ENCODE measurements at places on chromosomes 4 and X. TPM values are rescaled to one million over a fixed set of nuclear protein-coding genes. Genes with fewer than 3 reads are reported as not detected.
A peak's percentile ranks its signal among the peaks of the same experiment; 100 is the strongest.

DNA sequence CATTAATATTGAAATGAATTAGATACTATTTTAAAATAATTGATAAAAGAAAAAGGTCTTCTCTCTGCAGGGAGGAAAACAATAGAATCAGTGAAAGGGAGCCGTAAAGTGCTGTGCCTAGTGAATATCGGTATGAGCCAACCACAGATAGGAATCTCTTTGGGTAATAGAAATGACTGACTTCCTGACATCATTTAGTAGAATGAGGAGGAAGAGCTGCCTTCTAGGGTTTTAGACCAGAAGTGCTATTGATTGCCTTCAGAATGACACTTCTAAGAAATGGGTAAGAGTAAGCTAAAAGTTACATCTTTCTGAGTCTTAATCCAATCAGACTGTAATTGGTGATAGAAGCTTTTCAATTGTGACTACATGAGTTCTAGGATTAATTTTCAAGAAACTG lies 134.0 kb upstream of the MAP9 start:
- no peaks in the 10 kb centered on the region for H3K4me1 ChIP-seq
- no peak overlapping the region for H3K27ac ChIP-seq
- H3K27me3 ChIP-seq: no peaks in the 10 kb centered on the region
- no peaks in the 10 kb centered on the region for H3K36me3 ChIP-seq
- H3K4me3 ChIP-seq: no peak overlapping the region

LPAR4 gene
- not detected for total RNA-seq

DNA sequence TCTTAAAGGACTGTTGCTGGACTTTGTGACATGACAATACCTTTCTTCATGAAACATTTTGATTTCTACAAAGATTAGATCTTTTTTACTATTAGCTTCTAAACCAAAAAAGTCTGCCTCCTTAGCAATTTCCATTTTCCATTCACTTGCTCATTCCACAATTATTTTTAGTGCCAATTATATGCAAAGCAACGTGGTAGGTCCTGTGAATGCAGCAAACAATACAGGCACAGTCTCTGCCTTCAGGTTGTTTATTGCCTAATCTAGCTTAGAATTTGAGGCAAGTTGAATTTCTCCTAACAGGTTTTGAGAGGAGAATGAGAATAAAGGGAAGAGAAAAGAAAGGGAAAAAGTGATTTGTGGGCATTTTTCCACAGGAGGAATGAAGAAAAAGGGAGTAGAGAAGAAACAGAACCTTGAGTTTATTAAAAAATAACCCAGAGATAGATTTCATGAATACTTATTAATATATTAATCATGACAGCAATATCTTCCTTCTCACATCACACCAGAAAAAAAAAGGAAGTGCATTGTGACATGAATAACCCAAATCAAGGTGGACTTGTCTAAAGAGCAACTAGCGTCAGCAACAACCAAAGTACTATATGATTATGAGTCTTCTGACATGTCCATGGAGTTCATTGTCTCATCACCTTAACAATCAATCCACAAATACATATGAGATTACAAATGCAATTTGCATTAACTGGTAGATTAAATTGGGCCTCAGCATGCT lies 16.3 kb upstream of the FRYL start:
- H3K4me1 ChIP-seq: no peaks in the 10 kb centered on the region
- H3K27ac ChIP-seq: no peak overlapping the region
- no peak overlapping the region for H3K4me3 ChIP-seq
- DNase-seq: no peak
- H3K36me3 ChIP-seq: no peaks in the 10 kb centered on the region
- H3K27me3 ChIP-seq: no peaks in the 10 kb centered on the region

- no peak overlapping the region for H3K4me3 ChIP-seq
- H3K27me3 ChIP-seq: no peaks in the 10 kb centered on the region
- no peaks in the 10 kb centered on the region for H3K36me3 ChIP-seq
- DNase-seq: no peak
- H3K4me1 ChIP-seq: no peaks in the 10 kb centered on the region
Measured at GRCh38 chr4:1402516-1403091, 3.6 kb downstream of the NKX1-1 start.

DNA sequence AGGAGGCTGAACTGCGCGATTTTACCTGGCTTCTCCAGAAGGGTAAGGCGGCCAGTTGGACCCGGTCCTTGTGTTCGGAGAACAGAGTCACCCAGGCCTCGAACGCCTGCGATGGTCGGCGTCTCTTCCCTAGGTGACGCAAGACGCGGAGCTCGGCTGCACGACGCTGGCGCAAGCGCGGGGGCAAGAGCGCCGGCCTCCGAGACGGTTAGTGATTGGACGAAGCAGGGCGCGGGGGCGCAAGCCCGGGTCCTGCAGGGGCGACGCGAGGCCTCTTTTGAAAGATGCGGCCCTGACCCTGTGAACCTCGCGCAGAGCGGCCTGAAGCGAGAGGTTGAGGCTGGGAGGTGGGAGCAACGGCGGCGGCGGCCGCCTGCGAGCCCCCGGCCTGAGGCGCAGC lies 428 bp downstream of the ADAD1 start:
- H3K36me3 ChIP-seq: no peaks in the 10 kb centered on the region
- H3K4me1 ChIP-seq: no peaks in the 10 kb centered on the region
- no peak overlapping the region for H3K27ac ChIP-seq
- no peaks in the 10 kb centered on the region for H3K27me3 ChIP-seq
- DNase-seq: no peak

PPP1R3F gene
- 17.5 TPM for total RNA-seq

GRCh38 chr4:171924746-171925376 lies 111.7 kb downstream of the GALNTL6 start:
- no peaks in the 10 kb centered on the region for H3K4me1 ChIP-seq
- no peak overlapping the region for H3K4me3 ChIP-seq
- DNase-seq: no peak
- no peaks in the 10 kb centered on the region for H3K27me3 ChIP-seq
- no peaks in the 10 kb centered on the region for H3K36me3 ChIP-seq

DNA sequence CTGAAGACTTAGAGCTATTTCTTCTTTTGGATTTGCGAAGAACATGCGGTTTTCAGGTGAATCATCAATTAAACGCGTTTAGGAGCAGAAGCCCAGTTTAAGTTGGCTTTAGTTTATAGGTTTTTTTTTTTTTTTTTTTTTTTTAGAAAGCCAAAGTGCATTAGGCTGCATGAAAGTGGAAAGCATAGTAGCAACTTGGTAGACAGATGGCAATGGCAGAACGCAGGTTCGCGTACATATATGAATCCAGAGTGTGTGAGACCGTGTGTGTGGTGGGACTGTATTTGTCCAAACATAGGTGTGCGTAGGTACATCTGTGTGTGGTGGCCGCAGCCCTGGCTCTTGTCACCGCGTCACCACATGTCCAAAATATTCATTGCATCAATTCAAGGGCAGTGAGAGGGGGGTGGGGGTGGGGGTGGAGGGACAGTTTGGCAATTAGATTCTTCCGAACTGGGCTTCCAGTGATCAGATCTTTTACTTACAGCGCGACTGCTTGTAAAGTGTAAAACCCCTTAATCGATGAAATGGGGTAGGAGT lies 901 bp downstream of the JADE1 start:
- peak overlapping the region; percentile 91 for H3K27ac ChIP-seq
- DNase-seq: peak; percentile 10
- no peaks in the 10 kb centered on the region for H3K27me3 ChIP-seq
- H3K4me1 ChIP-seq: peaks cover 13% of the 10 kb centered on the region
- no peaks in the 10 kb centered on the region for H3K36me3 ChIP-seq

DNA sequence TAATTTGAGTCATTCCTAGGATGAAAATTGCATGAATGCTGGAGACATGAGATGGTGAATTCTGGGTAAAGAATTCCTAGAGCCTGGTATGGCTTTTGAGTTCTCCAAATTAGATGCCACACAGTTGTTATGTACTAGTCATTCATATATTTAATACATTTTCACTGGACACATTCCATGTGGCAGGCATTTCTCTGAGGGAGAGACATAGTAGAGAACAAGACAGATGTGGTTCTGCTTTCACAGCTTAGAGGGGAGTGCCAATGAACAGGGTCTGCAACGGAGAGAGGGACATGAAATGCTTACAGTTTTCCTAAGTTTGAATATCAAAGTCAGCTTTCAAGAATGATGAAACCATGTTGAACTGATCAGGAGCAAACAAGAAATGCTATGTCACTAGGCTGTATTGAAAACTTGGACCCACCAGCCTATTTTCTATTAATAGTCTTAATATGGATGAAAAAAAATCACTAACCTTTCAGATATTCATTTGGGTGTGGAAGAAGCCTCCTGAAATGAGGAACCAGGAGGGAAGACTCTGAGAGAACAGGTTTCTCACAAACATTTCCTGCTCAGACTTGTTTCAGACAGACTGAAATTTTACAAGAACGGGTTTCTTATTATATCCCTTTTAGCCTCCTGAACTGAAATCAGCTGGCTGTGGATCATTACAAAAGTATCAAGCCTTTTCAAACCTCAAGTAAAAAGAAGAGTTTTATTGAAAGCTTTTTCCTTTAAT lies 276.0 kb upstream of the TET2 start:
- no peaks in the 10 kb centered on the region for H3K27me3 ChIP-seq
- no peaks in the 10 kb centered on the region for H3K36me3 ChIP-seq
- H3K27ac ChIP-seq: no peak overlapping the region
- DNase-seq: no peak

IL1RAPL1 gene
- total RNA-seq: not detected

DNA sequence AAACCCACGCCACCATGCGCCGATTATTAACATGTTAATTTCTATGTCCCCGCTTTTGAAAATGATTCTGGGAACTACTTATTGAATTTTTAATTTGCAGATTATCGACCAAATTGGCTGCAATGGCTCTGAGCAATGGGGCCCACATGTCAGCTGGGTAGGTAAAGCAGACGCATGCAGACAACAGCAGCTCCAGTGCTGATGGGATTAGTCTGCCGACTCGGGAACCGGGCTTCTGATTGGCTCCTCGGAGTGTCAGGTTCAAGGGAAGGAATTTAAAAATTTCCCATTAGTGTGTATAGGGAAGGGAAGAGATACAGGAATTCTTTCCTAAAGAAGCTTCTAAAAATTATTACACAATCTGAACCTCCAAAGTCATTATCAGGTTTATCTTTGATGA lies 77.4 kb upstream of the PPARGC1A start:
- no peak overlapping the region for H3K4me3 ChIP-seq
- H3K27ac ChIP-seq: no peak overlapping the region
- no peak for DNase-seq

DNA sequence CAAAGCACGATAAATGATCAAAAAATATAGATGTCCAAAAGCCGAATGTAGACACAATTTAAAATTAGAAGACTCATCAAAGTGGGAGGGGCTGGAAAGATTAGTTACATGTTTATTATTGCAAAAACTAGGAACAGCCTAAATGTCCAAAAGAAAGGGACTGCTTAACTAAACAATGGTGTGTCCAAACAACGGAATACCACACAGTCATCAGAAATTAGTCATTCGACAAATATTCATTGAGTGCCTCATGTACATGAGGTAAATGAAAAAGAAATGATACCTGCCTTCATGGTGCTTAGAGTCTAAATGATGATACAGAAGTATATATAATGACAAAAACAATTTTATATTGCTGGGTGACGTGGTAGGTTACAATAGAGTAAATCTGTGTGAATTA lies 139.7 kb downstream of the MAML3 start:
- H3K36me3 ChIP-seq: no peaks in the 10 kb centered on the region
- H3K4me1 ChIP-seq: no peaks in the 10 kb centered on the region
- H3K4me3 ChIP-seq: no peak overlapping the region
- no peak for DNase-seq
- no peaks in the 10 kb centered on the region for H3K27me3 ChIP-seq
- no peak overlapping the region for H3K27ac ChIP-seq

PFKFB1 gene
- 0.61 TPM for total RNA-seq

DNA sequence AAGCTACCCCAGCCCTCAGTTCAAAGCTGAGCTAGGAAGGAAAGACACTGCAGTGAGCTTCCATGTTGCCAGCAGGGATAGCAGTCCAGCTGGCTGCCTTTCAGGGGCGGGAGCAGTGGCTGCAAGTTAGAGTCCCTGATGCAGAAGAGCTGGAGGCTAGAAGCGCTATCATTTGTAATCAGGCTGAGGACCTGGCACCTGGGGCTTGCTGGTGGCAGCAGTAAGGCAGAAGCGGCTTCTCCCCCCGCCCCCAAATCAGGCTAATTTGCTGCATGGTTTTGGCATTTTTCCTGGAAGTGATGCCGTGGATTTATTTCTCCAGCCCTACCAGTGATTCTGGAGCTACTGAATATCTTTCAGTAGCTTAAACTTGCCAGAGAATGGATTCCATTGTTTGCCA lies 203.3 kb downstream of the CLCN4 start:
- H3K27ac ChIP-seq: no peak overlapping the region
- H3K4me3 ChIP-seq: no peak overlapping the region
- DNase-seq: no peak
- no peaks in the 10 kb centered on the region for H3K4me1 ChIP-seq

NPNT gene
- 0.33 TPM for total RNA-seq

DNA sequence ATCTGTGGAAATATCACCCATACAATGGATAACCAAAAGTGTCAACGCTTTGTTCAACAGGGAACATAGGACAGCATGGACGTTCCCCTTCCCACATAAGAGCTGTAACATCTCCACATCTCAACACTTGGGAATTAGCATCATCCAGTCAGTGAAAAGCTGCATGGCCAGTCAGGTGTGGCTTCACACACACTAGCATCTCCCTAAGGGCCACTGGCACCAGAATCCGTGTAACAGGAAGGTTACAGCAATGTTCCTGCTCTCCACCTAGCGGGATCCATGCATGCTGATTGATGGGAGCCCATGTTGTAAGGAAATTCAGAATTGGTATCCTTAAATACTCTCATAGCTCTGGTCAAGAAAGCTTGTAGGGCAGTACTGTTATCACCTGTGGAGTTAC lies 78.8 kb downstream of the EVC2 start:
- no peaks in the 10 kb centered on the region for H3K4me1 ChIP-seq
- no peak overlapping the region for H3K4me3 ChIP-seq
- no peak overlapping the region for H3K27ac ChIP-seq

- H3K27me3 ChIP-seq: peaks cover 55% of the 10 kb centered on the region
- H3K4me1 ChIP-seq: no peaks in the 10 kb centered on the region
- DNase-seq: no peak
- H3K36me3 ChIP-seq: no peaks in the 10 kb centered on the region
Measured at GRCh38 chr4:3756343-3757059, 9.7 kb upstream of the ADRA2C start.

DNA sequence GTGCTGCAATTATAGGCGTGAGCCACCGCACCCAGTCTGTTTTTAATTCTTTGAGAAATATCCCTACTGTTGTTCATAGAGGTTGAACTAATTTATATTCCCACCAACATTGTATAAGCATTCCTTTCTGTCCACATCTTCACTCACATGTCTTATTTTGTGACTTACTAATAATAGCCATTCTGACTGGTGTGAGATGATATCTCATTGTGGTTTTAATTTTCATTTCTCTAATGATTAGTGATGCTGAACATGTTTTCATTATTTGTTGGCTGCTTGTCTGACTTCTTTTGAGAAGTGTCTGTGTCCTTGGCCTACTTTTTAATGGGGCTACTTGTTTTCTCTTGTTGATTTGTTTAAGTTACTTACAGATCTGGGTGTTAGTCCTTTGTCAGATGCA lies 310.9 kb upstream of the MAOA start:
- no peaks in the 10 kb centered on the region for H3K4me1 ChIP-seq
- H3K27me3 ChIP-seq: no peaks in the 10 kb centered on the region
- H3K36me3 ChIP-seq: no peaks in the 10 kb centered on the region

PDGFRA gene
- 0.29 TPM for total RNA-seq

GRCh38 chrX:6472652-6473342 lies 62.1 kb downstream of the VCX3A start:
- H3K27ac ChIP-seq: no peak overlapping the region
- no peaks in the 10 kb centered on the region for H3K4me1 ChIP-seq
- H3K27me3 ChIP-seq: no peaks in the 10 kb centered on the region
- DNase-seq: no peak
- no peak overlapping the region for H3K4me3 ChIP-seq

ARHGAP36 gene
- not detected for total RNA-seq

PAGE5 gene
- not detected for total RNA-seq

All from T-cell (primary cell).